ENCODE measurements at places on chromosomes 1 and 21. TPM values are rescaled to one million over a fixed set of nuclear protein-coding genes. Genes with fewer than 3 reads are reported as not detected.

RAB42 gene
- not detected for total RNA-seq

- no peaks in the 10 kb centered on the region for H3K27me3 ChIP-seq
- H3K36me3 ChIP-seq = no peaks in the 10 kb centered on the region
- H3K4me1 ChIP-seq = no peaks in the 10 kb centered on the region
- H3K27ac ChIP-seq = no peak overlapping the region
- no peak for DNase-seq
These were observed 46.8 kb upstream of the RUNX1 start for GRCh38 chr21:35095859-35096291.

- H3K27me3 ChIP-seq = no peaks in the 10 kb centered on the region
- DNase-seq = no peak
- no peaks in the 10 kb centered on the region for H3K36me3 ChIP-seq
- H3K27ac ChIP-seq = no peak overlapping the region
- H3K4me1 ChIP-seq = no peaks in the 10 kb centered on the region
These were observed 155.2 kb downstream of the BARHL2 start for GRCh38 chr1:90561911-90562310.

GRCh38 chr1:79457562-79458224 lies 451.2 kb upstream of the ADGRL4 start:
- H3K27me3 ChIP-seq = no peaks in the 10 kb centered on the region
- H3K27ac ChIP-seq = no peak overlapping the region
- no peaks in the 10 kb centered on the region for H3K36me3 ChIP-seq

GRCh38 chr1:22819361-22819760 lies 108.7 kb downstream of the EPHB2 start:
- peaks cover 7% of the 10 kb centered on the region for H3K4me1 ChIP-seq
- H3K36me3 ChIP-seq = no peaks in the 10 kb centered on the region
- H3K4me3 ChIP-seq = no peak overlapping the region
- H3K27me3 ChIP-seq = peaks cover 2% of the 10 kb centered on the region
- DNase-seq = no peak

DNA sequence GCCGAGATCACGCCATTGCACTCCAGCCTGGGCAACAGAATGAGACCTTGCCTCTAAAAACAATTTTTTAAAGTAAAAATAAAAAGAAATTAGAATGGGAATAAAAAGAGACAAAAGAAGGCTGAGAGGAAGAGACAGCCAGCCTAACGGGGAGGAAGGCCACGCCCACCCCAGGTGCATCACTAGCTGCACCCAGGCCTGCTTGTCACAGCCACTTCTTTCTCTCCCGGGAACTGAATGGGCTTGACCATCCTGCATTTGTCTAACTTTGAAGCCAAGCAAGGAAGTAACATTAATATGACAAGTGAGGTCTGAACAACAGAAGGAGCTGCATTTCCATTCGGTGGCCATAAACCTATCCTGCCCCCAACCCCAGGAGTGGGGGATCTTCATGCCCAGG lies 20.8 kb upstream of the EFNA1 start:
- no peaks in the 10 kb centered on the region for H3K36me3 ChIP-seq
- no peak overlapping the region for H3K4me3 ChIP-seq
- no peak for DNase-seq
- H3K4me1 ChIP-seq = peaks cover 23% of the 10 kb centered on the region

DNA sequence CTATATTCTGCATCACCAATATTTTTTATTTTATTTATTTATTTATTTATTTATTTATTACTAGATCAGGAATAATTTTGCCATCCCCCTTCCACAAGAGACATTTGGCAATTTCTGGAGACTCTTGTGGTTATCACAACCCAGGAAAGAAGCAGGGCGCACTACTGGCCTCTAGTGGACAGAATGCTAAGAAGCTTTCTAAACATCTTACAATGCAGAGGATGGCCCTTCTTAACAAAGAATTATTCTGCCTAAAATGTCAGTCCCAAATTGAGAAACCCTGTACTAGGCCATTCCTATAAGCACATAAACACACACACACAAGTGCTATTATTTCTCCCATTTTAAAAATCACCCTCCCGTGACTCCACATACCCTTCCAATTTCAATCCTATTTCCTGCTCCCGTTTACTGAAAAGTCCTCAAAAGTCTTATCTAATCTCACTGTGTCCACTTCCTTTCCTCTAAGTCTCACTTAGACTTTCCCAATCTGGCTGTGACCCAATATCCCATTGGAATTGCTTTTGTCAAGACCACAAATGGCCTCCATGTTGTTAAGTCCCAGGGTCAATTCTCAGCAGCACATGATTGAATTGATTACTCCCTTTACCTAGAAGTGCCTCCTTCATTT lies 43.7 kb upstream of the RNF11 start:
- peaks cover 7% of the 10 kb centered on the region for H3K4me1 ChIP-seq
- no peak overlapping the region for H3K4me3 ChIP-seq
- H3K27ac ChIP-seq = no peak overlapping the region
- no peaks in the 10 kb centered on the region for H3K36me3 ChIP-seq

- DNase-seq = no peak
- no peak overlapping the region for H3K4me3 ChIP-seq
- peaks cover 36% of the 10 kb centered on the region for H3K4me1 ChIP-seq
These were observed 36.9 kb downstream of the NCF2 start for GRCh38 chr1:183553331-183553730.

GRCh38 chr1:224785622-224786021 lies 143.9 kb upstream of the DNAH14 start:
- H3K27ac ChIP-seq = no peak overlapping the region
- no peaks in the 10 kb centered on the region for H3K36me3 ChIP-seq
- H3K4me1 ChIP-seq = peaks cover 46% of the 10 kb centered on the region
- DNase-seq = no peak
- peaks cover 10% of the 10 kb centered on the region for H3K27me3 ChIP-seq

RGS5 gene
- 581 TPM for total RNA-seq

DNA sequence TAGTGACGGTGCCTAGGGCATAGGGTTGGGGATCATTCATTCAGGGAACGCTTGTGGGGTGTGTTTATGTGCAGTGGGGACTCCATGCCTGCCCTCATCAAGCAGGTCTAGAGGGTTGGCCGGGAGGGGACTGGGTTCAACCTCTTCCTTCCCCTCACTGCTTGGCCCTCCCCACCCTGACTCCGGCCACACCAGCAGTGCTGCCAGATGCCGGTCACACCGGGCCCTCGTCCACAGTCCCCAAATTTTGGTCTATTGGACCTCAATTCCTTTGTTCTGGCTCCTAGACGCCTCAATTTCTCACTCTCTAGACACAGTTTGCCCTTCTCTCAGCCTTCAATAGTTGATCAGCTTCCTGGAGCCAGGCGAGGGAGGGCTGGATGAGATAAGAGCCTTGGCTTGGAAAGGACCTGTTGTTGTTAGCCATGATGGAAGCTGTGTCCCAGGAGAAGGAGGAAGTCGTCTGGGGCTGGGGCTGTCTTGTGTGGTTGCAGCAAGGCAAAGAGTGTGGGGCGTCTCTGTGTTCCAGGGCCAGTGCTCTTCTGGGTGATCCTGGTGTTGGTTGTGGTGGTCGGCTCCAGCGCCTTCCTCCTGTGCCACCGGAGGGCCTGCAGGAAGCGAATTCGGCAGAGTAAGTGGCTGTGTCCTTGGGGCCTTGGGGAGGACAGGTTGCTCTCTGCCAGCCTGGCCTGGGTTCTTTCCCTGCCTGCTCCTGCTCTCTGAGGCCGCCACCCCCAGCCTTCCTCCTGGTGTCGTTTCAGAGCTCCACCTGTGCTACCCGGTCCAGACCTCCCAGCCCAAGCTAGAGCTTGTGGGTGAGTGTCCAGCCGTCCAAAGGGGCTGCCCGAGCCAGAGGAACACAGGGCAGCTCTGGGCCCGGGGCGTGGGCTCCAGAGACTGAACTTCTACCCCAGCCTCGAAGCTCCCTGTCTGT lies 41.1 kb upstream of the TNFRSF1B start:
- peaks cover 4% of the 10 kb centered on the region for H3K27me3 ChIP-seq
- no peaks in the 10 kb centered on the region for H3K36me3 ChIP-seq
- DNase-seq = no peak
- peaks cover 21% of the 10 kb centered on the region for H3K4me1 ChIP-seq
- peak overlapping the region; percentile 4 for H3K4me3 ChIP-seq

PDPN gene
- total RNA-seq = 4.3 TPM

VANGL1 gene
- total RNA-seq = 14.9 TPM

GRCh38 chr21:42279341-42279871 lies 35.8 kb downstream of the TFF3 start:
- H3K4me1 ChIP-seq = no peaks in the 10 kb centered on the region
- peaks cover 37% of the 10 kb centered on the region for H3K36me3 ChIP-seq
- H3K4me3 ChIP-seq = no peak overlapping the region
- H3K27ac ChIP-seq = no peak overlapping the region
- DNase-seq = no peak
- H3K27me3 ChIP-seq = peaks cover 23% of the 10 kb centered on the region

DNA sequence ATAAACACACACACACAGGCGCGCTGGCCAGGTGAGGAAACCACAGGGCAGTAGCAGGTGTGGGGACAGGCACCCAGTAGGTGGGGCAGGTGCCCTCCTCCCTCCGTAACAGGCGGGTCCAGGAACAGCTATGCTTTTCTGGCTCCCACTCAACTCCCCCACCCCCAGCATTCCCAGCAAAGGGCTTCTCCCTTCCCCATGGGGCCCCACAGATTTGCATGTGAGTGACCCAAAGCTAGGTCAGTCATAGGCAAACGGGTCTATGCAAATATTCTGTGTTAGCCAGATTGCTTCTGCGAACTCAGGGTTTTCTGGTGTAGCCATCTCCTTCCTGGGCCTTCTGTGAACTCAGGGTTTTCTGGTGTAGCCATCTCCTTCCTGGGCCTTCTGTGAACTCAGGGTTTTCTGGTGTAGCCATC lies 114.2 kb downstream of the SIK1 start:
- no peak overlapping the region for H3K4me3 ChIP-seq
- peaks cover 8% of the 10 kb centered on the region for H3K36me3 ChIP-seq
- H3K27ac ChIP-seq = no peak overlapping the region
- peaks cover 4% of the 10 kb centered on the region for H3K4me1 ChIP-seq
- DNase-seq = no peak

DNA sequence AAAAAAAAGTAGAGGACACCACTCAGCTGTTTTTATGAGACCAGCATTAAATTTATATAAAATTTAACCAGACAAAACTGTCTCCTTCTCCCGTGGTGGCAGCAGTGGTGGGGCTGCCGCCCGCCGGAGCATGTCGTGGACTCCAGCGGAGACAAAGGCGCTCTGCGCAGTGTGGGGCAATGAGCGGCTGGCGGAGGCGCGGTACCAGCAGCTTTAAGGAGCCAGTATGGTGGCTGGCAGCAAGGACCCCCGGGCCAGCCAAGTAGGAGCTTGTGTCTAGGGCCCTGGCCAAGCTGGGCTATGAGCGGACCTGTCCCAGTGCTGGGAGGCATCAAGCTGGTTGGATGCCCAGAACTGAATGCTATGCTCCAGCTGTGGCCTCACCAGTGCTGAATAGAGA lies 2102.9 kb downstream of the NCAM2 start:
- no peak overlapping the region for H3K4me3 ChIP-seq
- no peak overlapping the region for H3K27ac ChIP-seq
- H3K4me1 ChIP-seq = no peaks in the 10 kb centered on the region

GRCh38 chr1:1013922-1014648 lies 788 bp downstream of the ISG15 start:
- H3K27ac ChIP-seq = no peak overlapping the region
- peaks cover 10% of the 10 kb centered on the region for H3K4me1 ChIP-seq
- DNase-seq = no peak
- H3K36me3 ChIP-seq = no peaks in the 10 kb centered on the region
- H3K4me3 ChIP-seq = peak overlapping the region; percentile 91

DNA sequence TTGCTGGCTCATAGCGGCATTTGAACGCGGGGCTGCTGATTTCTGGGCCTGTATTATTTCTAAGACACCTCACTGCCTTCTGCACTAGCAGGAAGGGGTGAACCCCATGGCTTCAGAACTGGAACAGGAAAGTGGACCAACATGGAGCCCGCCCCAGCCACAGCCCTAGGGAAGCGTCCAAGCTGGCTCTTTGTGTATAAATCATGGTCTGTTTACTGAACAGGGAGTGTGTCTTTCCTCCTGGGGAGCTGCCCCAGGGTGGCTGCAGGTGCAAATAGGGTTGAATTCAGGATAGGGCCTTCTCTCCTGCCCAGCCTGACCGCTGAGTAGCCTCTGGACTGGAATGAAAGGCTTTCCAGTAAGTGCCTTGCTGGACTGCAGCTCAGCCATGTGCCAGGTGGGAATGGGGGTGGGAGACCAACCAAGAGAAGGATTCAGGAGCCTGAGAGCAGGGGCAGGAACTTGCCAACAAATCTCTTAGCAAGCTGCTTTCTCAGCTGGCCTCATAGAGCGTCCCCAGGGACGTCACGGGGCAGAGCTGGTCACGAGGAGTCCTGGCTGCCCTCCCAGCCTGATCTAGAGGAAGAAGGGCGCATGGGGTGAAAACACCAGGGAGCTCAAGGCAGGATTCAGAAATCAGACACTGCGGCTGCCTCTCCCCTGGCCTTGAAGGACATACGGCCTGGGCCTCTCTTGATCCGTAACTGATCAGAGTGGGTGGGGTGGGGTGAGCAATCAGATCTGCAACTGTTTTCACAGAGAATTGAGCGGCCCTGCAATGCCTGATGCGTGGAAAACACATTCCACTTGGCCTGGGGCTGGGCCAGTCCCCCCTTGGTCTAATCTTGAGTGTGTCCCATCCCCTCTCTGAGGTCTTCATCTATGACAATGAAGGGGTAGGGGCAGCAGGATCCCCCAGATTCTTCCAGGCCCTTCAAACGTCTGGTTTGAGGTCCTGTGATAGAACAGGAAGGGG lies 56.5 kb upstream of the SELENON start:
- DNase-seq = no peak
- H3K27ac ChIP-seq = no peak overlapping the region
- H3K4me3 ChIP-seq = no peak overlapping the region
- peaks cover 16% of the 10 kb centered on the region for H3K4me1 ChIP-seq
- peaks cover 10% of the 10 kb centered on the region for H3K36me3 ChIP-seq

- H3K4me1 ChIP-seq = peaks cover 13% of the 10 kb centered on the region
- no peaks in the 10 kb centered on the region for H3K36me3 ChIP-seq
- H3K4me3 ChIP-seq = no peak overlapping the region
- H3K27ac ChIP-seq = no peak overlapping the region
- peaks cover 10% of the 10 kb centered on the region for H3K27me3 ChIP-seq
- no peak for DNase-seq
These were observed 80.8 kb upstream of the POU3F1 start for GRCh38 chr1:38127428-38127827.

GRCh38 chr1:36657826-36658225 lies 175.1 kb upstream of the CSF3R start:
- peaks cover 2% of the 10 kb centered on the region for H3K4me1 ChIP-seq
- no peaks in the 10 kb centered on the region for H3K36me3 ChIP-seq
- peaks cover 14% of the 10 kb centered on the region for H3K27me3 ChIP-seq
- H3K4me3 ChIP-seq = no peak overlapping the region

DNA sequence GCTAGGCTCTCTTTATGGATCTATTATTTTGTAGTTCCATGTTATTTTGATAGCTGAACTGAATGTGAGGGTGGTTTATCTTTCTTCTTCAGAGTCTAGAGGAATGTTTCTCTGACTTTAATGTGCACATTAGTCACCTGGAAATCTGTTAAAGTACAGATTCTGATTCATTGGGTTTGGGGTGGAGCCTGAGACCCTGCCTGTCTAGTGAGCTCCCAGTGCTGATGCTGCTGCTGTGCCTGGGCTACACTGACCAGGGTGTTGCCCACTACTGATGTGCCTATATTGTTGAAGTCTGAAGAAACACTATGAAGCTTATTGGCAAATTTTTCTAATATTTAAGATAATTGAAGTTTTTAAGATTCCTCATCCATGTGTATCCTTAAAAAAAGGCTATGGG lies 35.9 kb downstream of the CD46 start:
- no peaks in the 10 kb centered on the region for H3K27me3 ChIP-seq
- no peak overlapping the region for H3K27ac ChIP-seq
- H3K36me3 ChIP-seq = peaks cover 5% of the 10 kb centered on the region
- no peak overlapping the region for H3K4me3 ChIP-seq

Measured in endothelial cell (in vitro differentiated cells).